Esophagus muscularis mucosa (tissue), 4 donors: ENCODE measurements at places on chromosomes 5 and 9. TPM values are rescaled to one million over a fixed set of nuclear protein-coding genes. Genes with fewer than 3 reads are reported as not detected.

SLC6A7 gene
- total RNA-seq = not detected

FAM169A gene
- total RNA-seq = 0.80 TPM

FBP2 gene
- total RNA-seq = not detected

- H3K4me3 ChIP-seq = no peak overlapping the region
- peaks cover 17% of the 10 kb centered on the region for H3K4me1 ChIP-seq
- H3K27ac ChIP-seq = no peak overlapping the region
- no peak for DNase-seq
- no peaks in the 10 kb centered on the region for H3K36me3 ChIP-seq
Measured at GRCh38 chr5:15564523-15564922, 64.5 kb downstream of the FBXL7 start.

DNA sequence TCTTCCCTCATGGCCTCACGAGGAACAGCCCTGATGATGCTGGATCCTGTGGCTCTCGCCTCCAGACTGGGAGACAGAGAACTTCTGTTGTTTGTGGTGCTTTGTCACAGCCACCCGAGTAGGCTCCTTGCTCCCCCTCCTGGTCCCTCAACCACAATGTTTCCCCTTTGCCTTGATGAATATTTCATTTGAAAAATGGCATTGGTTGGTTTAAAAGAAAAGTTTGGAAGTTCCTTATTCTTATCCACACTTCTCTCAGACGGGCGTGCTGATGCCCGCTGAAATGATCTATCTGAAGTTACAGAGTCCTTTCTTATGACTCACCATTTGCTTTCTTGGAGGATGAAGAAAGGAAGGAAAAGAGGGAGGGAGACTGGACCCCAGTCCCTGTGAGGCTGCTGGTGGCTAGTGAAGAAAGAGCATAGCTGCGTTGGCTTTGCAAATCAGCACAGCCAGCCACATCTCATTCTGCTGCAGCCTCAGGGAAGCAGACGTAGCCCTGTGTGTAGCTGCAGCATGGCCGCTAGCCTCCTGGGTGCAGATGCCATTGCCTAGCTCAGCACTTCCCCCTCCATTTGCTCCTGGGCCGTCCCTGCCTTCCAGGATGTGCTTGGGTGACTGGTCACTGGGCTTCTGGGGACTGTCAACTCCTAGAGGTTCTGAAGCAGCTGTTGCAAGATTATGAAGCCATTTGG, 185.9 kb downstream of the ERCC6L2 start:
- H3K27ac ChIP-seq = peak overlapping the region; percentile 44
- H3K4me3 ChIP-seq = no peak overlapping the region
- H3K27me3 ChIP-seq = no peaks in the 10 kb centered on the region
- H3K36me3 ChIP-seq = no peaks in the 10 kb centered on the region

GRCh38 chr5:62326302-62326701, 20.3 kb downstream of the KIF2A start:
- no peaks in the 10 kb centered on the region for H3K36me3 ChIP-seq
- H3K27ac ChIP-seq = no peak overlapping the region
- H3K4me3 ChIP-seq = no peak overlapping the region

- no peak overlapping the region for H3K4me3 ChIP-seq
- H3K27ac ChIP-seq = no peak overlapping the region
- H3K36me3 ChIP-seq = no peaks in the 10 kb centered on the region
- no peaks in the 10 kb centered on the region for H3K4me1 ChIP-seq
Measured at GRCh38 chr5:75044406-75044805, 8.0 kb downstream of the GCNT4 start.
